Activated naive CD8-positive, alpha-beta T cell treated with anti-CD3 and anti-CD28 coated beads for 36 hours (primary cell): ENCODE measurements at places on chromosomes 7 and 10.
A peak's percentile ranks its signal among the peaks of the same experiment; 100 is the strongest.

- H3K4me1 ChIP-seq, result no peaks in the 10 kb centered on the region
- peaks cover 68% of the 10 kb centered on the region for H3K27me3 ChIP-seq
- peak overlapping the region; percentile 66 for H3K4me3 ChIP-seq
- no peaks in the 10 kb centered on the region for H3K36me3 ChIP-seq
- DNase-seq, result peak; percentile 50
- no peak overlapping the region for H3K27ac ChIP-seq
These were observed 28.2 kb upstream of the BMS1 start for GRCh38 chr10:42754155-42755027.

DNA sequence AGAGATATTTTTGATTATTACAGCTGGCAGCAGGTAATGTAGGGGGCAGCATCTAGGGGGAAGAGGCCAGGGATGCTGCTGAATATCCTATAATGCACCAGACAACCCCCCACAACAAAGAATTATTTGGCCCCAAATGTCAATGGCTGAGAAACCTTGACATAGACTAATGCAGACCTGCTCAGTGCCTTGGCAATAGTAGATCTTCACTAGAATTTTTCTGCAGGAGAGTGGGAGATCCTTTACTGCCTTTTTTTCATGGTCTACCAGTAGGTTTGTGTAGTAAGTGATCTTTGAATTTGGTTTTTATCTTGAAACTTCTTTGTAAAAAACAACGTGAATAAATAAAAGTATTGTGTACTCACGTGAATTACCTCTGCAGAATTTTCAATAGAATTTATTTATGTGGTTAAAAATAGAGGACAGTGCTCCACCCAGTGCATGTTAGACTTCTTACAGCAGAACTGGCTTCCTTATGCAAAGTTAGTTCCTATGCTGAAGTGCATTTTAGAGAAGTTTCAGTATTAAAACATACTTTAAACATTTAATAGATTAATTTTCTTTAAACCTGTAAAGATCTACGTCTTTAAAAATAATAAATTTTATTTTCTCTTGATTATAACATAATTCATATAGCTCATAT, 199.6 kb upstream of the HDAC9 start:
- no peaks in the 10 kb centered on the region for H3K4me1 ChIP-seq
- no peak overlapping the region for H3K27ac ChIP-seq
- peaks cover 16% of the 10 kb centered on the region for H3K27me3 ChIP-seq

DNA sequence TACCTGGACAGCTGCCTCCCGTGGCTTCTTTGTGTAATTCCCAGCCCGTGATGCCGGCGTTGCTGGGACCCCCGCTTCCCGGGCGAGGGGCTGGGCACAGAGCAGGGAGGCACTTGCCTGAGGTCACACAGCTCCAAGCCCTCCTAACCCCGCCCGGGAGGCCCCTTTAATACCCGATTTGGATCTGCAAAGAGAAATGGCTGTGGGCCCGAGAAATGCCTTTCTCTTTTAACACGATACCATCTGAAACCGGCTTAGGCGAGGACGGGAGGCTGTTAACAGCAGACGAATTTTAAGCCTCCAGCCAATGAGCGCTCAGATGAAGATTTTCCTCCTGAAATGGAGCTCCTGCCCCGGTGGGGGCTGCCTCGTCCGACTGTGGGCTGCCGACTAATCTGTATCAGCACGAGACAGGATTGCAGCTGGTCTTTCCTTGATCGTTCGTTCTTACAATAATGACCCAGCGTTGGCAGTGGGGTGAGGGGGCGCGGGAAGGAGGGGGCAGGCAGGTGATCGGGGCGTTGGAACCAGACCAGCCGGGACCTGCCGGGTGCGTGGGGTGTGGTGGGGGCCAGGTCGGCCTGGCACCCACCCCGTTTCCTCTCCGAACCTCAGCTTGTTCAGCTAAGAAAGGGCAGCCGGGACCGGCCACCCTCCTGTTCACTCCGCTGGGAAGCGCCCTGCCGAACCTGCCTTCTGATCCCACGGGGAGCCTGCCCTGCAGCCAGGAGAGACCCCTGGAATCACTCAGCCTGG, 36.2 kb upstream of the FOXL3 start:
- H3K4me3 ChIP-seq, result no peak overlapping the region
- no peaks in the 10 kb centered on the region for H3K4me1 ChIP-seq
- no peaks in the 10 kb centered on the region for H3K36me3 ChIP-seq

- no peak overlapping the region for H3K4me3 ChIP-seq
- H3K27ac ChIP-seq, result no peak overlapping the region
- DNase-seq, result no peak
- no peaks in the 10 kb centered on the region for H3K36me3 ChIP-seq
These were observed 34.4 kb downstream of the HIPK2 start for GRCh38 chr7:139743267-139743966.
